Osteocyte (in vitro differentiated cells): ENCODE measurements at places on chromosomes 6 and 20. TPM values are rescaled to one million over a fixed set of nuclear protein-coding genes. Genes with fewer than 3 reads are reported as not detected.

DNA sequence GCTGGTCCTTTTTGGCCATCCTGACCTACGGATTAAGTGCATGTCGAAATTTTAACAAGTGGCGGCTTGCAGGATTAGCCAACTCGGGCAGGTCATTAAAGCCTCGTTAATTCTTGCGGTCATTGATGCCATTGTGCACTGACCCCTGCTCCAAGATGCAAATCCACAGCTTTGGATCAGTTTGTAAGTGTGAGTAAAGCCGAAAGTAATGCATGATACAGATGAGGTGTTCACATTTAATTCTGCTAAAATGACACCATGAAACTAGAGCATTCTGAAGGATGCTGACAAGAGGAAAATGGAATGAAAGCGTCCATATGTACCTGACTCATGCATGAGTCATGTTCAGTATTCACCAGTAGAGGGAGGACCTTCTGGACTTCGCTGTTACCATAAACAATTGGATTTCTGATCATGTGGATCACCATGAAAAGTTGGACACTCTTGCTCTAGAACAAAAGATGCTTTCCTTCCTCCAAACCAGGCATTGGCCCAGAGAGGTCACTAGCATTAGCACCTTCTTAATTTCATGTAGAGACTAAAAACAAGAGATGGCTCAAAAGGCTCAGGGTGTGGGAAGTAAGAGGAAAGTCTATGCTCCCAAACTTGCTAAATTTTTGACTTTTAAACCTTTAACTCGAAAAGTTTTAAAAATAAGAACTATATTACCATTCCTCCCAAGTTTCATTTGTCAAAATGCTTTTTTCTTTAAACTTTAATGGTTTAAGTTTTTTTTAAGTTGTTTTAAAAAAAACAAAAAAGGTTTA is 48.0 kb downstream of the MUC22 start:
- no peaks in the 10 kb centered on the region for H3K36me3 ChIP-seq
- peaks cover 2% of the 10 kb centered on the region for H3K27me3 ChIP-seq
- DNase-seq, result no peak
- H3K4me3 ChIP-seq, result no peak overlapping the region
- H3K27ac ChIP-seq, result peak overlapping the region; percentile 35

GRCh38 chr6:39263303-39264037 is 34.2 kb upstream of the KCNK5 start:
- no peak for DNase-seq
- H3K27me3 ChIP-seq, result peaks cover 4% of the 10 kb centered on the region
- no peak overlapping the region for H3K4me3 ChIP-seq
- no peak overlapping the region for H3K27ac ChIP-seq
- no peaks in the 10 kb centered on the region for H3K4me1 ChIP-seq

GRCh38 chr6:434051-434705 is 42.6 kb downstream of the IRF4 start:
- H3K4me1 ChIP-seq, result no peaks in the 10 kb centered on the region
- H3K27ac ChIP-seq, result no peak overlapping the region
- no peak overlapping the region for H3K4me3 ChIP-seq
- H3K36me3 ChIP-seq, result no peaks in the 10 kb centered on the region

DNA sequence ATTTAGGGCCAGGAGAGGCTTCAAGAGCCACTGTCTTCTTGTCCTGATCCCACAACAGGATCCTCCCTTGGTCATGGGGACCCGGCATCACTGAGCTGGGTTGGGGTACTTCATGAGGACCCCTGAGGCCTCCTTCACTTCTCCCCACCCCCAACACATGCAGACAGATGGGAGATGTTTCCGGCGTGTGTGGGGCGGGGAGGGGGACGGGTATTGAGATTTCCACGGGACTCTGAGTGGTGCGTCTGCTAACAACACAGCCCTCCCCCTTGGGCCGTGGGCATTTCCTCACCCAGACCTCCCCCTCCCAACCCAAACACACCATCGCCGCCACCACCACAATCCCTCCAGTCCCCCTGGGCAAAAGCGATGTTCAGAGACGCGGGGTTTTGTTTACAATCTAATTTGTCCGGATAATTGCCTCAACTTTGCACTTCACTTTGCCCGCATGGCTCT is 906 bp upstream of the FOXP4 start:
- H3K4me3 ChIP-seq, result peak overlapping the region; percentile 86
- DNase-seq, result no peak
- no peaks in the 10 kb centered on the region for H3K36me3 ChIP-seq
- H3K27ac ChIP-seq, result no peak overlapping the region

DNA sequence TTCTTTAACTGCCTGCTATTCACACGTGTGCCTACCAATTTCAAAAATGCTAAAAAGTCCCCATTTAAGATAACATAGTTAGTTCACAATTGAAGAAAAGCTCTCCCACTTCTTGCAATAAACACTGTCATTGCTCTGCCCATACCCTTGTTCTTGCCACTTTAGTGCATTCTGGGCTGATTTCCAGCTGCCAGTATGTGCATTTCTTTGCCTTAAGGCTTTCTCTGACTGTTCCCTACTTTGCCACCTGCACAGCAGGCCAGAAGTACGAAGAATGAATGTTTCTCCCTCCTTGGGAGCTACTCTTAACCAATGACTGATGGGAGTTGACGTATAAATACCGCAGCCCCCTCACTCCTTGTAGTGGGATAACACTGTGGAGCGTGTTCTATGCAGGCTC is 16.0 kb upstream of the ATRN start:
- no peak overlapping the region for H3K4me3 ChIP-seq
- H3K27ac ChIP-seq, result no peak overlapping the region
- no peaks in the 10 kb centered on the region for H3K36me3 ChIP-seq

Gene SYNDIG1
- 0.40 and 0.94 TPM in 2 replicates for total RNA-seq
